ENCODE measurements at places on chromosomes 11 and 22. TPM values are rescaled to one million over a fixed set of nuclear protein-coding genes. Genes with fewer than 3 reads are reported as not detected.

MS4A12 gene
- not detected for total RNA-seq

NAALAD2 gene
- not detected for total RNA-seq

SFI1 gene
- 143 TPM for total RNA-seq

MIAT gene
- total RNA-seq, result 72.7 TPM

CDC42EP2 gene
- total RNA-seq, result 0.48 TPM
